ENCODE measurements at places on chromosomes 3 and 15.

DNA sequence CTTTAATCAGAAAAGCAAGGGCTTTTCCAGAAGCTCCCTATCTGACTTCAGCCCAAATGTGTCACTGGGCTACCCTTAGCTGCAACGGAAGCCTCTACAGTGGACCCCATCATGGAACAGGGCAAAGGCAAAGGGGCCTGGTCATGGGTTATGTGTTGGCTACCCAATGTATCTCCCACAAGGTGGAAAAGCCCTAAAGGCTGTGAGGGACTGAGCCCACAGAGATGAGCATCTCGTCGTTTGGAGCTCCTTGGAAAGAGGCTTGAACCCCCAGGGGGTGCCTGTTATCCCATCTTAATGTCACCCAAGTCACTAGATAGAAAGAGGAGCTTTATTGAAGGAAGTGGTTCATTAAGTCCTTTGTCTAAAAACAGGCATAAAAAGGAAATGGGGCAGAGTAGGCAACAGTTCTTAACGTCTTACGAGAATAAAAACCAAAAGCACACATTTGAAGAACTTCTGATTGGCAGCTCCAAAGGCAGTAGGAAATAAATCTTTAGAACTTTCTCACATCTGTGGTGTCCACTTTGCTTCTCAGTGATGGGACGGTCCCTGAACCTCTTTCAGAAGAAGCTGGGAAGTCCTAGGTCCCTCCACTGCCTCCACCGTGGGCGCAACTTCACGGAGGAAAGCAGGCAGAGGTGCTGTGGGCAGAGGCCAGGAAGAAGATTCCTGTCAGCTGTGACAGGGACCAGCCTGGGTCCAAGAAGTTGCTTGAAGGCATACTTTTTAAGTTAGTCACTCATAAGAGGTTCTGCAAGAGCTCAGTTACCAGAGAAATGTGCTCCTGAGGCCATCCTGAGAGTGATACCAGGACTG lies 93.7 kb downstream of the MYLK start:
- no peak for DNase-seq
- H3K27ac ChIP-seq: no peak overlapping the region
- no peaks in the 10 kb centered on the region for H3K27me3 ChIP-seq
- H3K36me3 ChIP-seq: no peaks in the 10 kb centered on the region
- H3K4me1 ChIP-seq: no peaks in the 10 kb centered on the region

DNA sequence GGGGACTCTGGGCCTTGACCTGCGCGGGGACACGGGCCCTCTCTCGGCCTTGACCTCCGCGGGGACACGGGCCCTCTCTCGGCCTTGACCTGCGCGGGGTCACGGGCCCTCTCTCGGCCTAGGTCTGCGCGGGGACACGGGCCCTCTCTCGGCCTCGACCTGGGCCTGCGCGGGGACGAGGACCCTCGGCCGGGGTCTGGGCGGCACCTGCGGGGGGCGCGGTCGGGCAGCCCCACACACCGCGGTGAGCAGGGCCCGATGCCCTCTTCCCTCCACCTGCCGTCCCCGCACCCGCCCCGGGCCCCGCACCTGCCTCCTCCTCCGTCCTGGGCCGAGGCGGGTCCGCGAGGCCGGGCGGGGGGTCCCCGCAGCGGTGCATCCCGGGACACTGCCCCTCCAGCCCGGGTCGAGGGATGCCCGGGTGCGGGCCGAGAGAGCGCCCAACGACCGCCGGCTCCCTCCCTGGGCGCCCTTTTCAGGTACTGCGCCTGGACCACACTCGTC lies 15.6 kb upstream of the CERS3 start:
- H3K27me3 ChIP-seq: peaks cover 17% of the 10 kb centered on the region
- H3K4me1 ChIP-seq: no peaks in the 10 kb centered on the region
- H3K36me3 ChIP-seq: no peaks in the 10 kb centered on the region
- no peak for DNase-seq

DNA sequence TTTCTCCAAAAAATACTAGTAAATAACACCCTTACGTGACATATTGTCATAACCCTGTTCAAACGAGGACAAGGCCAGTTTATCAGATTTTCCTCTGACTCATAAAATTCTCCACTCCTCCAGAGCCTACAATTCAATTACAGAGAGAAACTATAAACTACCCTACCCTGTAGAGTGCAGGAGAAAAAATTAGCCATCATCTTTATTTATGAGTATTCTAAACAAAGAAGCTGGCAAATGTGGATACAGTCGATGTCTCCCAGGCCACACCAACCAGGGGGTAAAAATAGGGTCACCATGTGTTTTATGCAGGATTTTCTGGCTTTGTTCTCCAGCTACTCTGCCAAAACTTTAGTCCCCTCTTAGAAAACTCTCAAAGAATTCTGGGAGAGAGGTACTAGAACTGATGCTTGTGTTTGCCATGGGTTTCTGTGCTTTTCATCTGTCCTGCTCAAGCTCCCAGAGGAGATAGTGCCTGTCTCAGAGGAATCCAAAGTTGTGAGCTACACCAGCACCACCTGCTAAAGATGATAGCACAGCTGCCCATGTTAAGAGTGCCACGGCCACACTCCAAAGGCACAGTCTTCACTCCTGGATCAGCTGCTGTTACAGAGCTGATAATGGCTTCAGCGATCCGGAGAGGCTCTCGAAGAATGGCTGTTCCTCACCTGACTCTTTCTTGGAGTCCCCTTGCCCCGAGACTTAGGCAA lies 150.2 kb downstream of the IMPG2 start:
- H3K4me3 ChIP-seq: no peak overlapping the region
- H3K27ac ChIP-seq: no peak overlapping the region
- no peak for DNase-seq
- no peaks in the 10 kb centered on the region for H3K4me1 ChIP-seq
- H3K27me3 ChIP-seq: no peaks in the 10 kb centered on the region

DNA sequence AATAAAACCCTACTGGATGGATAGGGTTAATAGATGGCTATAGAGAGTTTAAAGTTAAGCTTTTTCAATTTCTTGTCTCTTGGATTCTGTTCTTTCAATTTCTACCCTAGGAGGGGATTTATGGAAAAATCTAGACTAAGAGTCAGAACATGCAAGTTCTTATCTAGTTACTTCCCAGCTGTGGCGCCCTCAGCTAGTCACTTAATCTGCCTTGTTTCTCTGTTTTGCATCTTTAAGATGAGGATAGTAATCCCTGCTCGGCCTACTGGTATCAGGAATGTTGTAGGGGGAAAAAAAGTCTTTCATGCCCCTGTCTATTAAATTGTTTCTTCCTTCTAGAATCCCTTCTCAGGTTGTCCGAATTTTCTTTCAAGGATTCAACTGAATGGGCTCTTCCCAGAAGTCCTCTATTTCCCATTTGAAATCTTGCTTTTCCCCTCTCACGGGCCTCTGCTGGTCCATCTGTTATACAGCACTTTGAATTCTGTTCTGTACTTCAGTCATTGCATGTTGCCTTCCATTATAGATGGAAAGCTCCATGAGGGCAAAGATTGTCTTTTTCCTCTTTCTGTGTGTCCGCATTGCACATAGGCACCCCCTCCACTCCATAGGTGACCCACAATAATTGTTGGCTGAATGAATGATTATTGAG lies 4.4 kb downstream of the KCTD6 start:
- H3K27me3 ChIP-seq: no peaks in the 10 kb centered on the region
- DNase-seq: no peak
- peaks cover 53% of the 10 kb centered on the region for H3K4me1 ChIP-seq
- no peak overlapping the region for H3K4me3 ChIP-seq

- no peak overlapping the region for H3K4me3 ChIP-seq
- H3K27me3 ChIP-seq: no peaks in the 10 kb centered on the region
- no peaks in the 10 kb centered on the region for H3K36me3 ChIP-seq
Measured at GRCh38 chr3:121483290-121483689, 62.5 kb downstream of the POLQ start.

DNA sequence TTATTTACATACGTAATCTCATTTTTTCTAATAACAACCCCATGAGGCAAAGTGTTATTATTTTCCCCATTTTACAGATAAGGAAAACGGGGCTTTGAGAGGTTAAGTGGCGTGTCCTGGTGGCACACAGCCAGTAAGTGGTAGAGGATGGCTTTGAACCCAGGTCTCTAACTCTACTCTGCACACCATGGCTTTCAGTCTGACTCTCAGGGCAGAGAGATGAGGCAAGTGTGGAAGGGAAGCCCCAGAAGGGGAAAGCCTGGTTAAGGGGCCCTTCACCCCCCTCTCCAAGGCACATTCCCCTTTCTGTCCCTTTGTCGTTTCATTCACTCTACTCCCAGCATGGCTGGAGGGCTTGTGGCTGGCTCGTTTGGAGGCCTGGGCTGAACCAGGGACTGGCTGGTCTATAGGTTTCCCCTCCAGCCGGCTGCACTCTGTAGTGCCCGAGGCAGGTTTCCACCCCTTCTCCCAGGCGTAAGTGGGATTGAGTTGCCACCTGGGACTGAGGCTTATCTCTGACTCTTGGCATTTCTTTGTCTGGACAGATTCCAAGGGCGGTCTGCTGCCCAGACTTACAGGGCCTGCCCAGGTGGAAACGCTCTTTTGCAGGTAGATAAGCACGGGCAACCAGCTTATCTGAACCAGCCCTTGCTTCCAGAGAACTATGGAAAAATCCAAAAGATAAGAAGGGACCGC lies 12.1 kb downstream of the SEMA4B start:
- DNase-seq: no peak
- H3K4me3 ChIP-seq: no peak overlapping the region
- H3K27ac ChIP-seq: no peak overlapping the region
- H3K4me1 ChIP-seq: no peaks in the 10 kb centered on the region
- H3K27me3 ChIP-seq: no peaks in the 10 kb centered on the region
- H3K36me3 ChIP-seq: peaks cover 3% of the 10 kb centered on the region

GRCh38 chr3:61066800-61067199 lies 184.5 kb downstream of the FHIT start:
- H3K4me3 ChIP-seq: no peak overlapping the region
- no peaks in the 10 kb centered on the region for H3K36me3 ChIP-seq
- no peaks in the 10 kb centered on the region for H3K27me3 ChIP-seq
- DNase-seq: no peak
- no peaks in the 10 kb centered on the region for H3K4me1 ChIP-seq

Measured in psoas muscle (tissue), 8 donors.